8988T (cell line): ENCODE measurements at places on chromosomes 4 and X.

DNA sequence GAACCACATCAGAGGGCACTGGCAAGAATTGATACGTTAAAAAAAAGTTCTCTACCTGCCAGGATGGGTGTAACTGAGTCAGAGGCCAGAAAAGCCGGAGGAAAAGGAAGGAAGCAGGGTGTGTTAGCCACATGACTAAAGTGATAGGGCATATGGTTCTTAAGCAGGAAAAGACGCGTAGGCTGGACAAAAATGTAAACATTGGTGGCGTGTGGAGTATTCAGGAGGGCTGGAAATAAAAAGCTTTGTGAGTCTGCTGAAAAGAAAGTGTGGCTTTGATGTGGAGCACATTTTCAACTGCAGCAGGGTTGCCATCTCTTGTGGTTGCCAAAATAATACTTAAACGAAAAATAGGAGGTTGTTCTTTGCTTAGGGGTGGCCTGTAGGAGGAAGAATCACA lies 186.5 kb upstream of the RPL34 start:
- no peak for DNase-seq

- DNase-seq = no peak
Measured at GRCh38 chrX:132677233-132677716, 188.4 kb upstream of the MBNL3 start.

GRCh38 chr4:5409972-5410618 lies 298.3 kb downstream of the EVC2 start:
- no peak for DNase-seq

- DNase-seq = no peak
Measured at GRCh38 chr4:33160126-33160525, 2440.0 kb downstream of the PCDH7 start.

DNA sequence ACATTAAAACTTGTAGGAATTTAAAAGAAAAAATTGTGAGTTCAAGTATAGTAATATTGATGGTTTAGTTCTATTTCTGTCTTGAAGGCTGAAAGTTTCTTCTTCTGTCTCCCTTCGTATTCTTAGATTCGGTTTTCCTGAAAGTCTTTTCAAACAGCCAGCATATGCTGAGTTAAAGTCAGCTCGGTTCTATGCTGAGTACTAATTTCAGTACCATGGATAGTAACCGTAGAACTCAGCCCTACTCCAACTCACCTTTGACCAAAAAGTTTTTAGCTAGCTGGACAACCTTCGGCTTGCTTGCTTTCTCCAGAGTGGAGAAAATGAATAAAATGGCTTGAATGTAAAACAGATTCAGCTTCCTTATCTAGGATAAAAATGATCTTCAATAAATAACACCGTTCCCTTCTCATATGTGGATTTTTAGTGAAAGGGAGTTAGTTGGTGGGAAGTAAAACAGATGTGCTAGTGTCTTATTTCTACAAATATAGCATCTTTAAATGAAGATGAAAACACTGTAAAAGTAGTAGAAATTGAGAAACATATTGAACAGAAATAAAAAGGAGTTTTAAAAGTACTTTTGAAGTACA lies 5.2 kb downstream of the POU4F2 start:
- no peak for DNase-seq

- DNase-seq = no peak
Measured at GRCh38 chrX:9383655-9384054, 81.2 kb upstream of the TBL1X start.
